NCI-H1930 (cell line): ENCODE measurements at places on chromosomes 12 and 14.
A peak's percentile ranks its signal among the peaks of the same experiment; 100 is the strongest.

DNA sequence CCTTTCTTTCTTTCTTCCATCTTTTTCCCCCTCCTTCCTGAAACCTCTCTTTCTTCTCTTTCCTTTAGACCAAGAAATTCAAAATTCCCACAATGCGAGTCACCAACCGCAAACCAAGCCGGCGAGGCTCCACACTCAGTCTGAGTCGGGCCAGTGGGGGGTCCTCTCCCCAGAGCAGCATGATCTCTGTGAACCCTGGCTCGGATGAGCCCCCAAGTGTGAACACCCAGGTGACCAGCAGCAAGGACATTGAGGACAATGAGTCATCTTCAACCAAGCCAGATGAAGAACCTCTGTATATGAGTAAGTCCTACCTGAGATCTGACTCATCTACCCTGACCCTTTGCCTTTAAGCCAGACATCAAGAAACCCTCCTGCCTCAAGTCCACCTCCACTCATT, 88.6 kb upstream of the TMEM233 start:
- DNase-seq = no peak

- no peak for DNase-seq
These were observed 622.4 kb upstream of the TBX3 start for GRCh38 chr12:115306380-115306779.

- peak; percentile 71 for DNase-seq
These were observed 5.7 kb upstream of the NEK9 start for GRCh38 chr14:75132382-75133086.

- DNase-seq = no peak
These were observed 4.7 kb upstream of the CISTR start for GRCh38 chr12:53756300-53757100.

DNA sequence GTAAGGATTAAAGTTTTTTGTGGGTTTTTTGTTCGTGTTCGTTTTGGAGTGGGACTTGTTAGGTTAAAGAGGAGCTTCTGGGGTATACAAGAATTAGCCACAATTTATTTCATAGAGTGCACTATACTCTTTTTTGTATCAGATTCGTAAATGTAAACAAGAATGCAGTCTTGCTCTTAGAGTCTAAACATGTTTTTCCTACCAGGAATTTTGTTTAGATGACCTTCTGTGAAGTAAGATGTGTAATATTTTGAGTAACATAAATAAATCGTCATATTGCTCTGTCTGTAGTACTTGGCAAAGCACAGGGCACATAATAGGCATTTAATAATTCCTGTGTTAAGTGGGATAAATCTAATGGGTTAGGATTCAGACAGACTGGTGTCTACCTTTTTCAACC, 9.6 kb downstream of the CNOT2 start:
- no peak for DNase-seq
